ENCODE measurements at places on chromosomes 1 and 21.

DNA sequence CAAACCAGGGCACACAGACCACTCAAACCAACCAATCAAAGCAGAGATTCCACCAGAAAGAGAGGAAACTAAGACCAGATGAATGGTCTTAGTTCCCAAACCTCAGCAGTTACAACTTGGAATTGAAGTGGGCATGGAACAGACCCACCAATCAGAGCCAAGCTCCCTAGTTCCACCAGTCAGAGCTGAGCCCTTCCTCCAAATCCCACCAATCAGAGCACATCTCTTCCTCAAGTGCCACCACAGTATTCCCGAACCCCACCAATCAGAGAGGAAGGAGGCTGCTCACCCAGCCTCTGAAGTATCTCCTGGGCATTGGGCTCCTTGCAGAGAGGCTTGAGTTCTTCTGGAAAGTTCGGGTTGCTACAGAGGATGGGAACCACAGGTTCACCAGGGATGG, 1.4 kb downstream of the GUCA2A start:
- no peak for DNase-seq

- DNase-seq: no peak
Measured at GRCh38 chr1:106536741-106537140, 519.7 kb upstream of the PRMT6 start.

DNA sequence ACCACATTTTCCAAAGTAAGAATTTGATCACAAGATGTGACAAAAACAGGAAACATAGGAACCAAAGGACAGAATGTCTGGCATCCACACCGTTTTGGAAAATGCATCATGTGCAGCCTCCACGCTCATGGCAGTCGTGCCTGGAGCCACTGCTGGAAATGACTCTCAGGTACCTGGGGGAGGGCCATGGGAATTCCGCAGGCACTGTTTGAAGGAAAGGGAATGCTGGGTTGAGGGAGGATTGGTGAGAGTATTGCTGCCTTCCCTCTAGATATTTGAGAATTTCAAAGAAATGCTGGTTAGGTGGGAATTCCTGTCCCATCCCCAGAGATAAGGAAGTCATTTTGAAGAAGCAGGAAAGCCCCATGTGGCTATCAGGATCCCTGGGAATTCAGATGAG, 10.8 kb downstream of the SLAMF1 start:
- DNase-seq: no peak

DNA sequence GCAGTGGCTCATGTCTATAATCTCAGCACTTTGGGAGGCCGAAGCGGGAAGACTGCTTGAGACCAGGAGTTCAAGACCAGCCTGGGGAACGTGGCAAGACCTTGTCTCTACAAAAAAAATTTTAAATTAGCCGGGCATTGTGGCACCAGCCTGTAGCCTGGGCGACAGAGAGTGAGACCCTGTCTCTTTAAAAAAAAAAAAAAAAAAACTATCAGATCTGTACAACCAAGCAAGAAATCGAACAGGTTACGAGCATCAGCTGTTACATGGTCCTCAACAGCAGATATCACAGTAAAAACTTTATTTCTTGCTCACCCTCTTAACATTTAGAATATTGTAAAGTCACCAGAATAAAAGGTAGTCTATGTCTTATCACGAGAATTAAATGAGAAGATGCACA, 1.5 kb downstream of the NUP133 start:
- DNase-seq: no peak

DNA sequence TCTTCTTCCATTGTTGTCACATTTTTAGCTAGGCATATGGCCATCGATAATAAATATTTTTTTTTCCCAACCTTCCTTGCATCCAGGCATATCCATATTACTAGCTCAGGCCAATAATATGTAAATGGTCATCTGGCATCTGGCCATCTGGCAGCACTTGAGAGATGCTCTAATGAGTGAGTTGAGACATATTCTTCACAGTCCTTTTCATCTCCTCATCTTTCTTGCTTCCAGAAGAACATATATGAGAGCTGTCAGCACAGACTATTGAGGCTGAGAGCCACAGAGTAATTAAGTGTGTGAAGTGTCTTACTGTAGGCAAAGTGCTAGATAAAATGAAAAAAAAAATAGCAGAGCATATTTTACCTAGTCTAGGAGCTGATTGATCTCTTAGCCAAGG, 628.4 kb upstream of the TMPRSS15 start:
- no peak for DNase-seq

GRCh38 chr1:20614131-20614579, 19.1 kb upstream of the PINK1 start:
- DNase-seq: no peak

GRCh38 chr1:190147616-190148015, 330.0 kb downstream of the BRINP3 start:
- no peak for DNase-seq

GRCh38 chr1:154657556-154657955, 49.6 kb upstream of the ADAR start:
- DNase-seq: no peak

GRCh38 chr1:5727871-5728643, 264.2 kb downstream of the NPHP4 start:
- DNase-seq: no peak

- DNase-seq: no peak
Measured at GRCh38 chr1:16063921-16064320, 9.5 kb downstream of the FAM131C start.

GRCh38 chr21:45491056-45491455, 51.2 kb downstream of the SLC19A1 start:
- no peak for DNase-seq

DNA sequence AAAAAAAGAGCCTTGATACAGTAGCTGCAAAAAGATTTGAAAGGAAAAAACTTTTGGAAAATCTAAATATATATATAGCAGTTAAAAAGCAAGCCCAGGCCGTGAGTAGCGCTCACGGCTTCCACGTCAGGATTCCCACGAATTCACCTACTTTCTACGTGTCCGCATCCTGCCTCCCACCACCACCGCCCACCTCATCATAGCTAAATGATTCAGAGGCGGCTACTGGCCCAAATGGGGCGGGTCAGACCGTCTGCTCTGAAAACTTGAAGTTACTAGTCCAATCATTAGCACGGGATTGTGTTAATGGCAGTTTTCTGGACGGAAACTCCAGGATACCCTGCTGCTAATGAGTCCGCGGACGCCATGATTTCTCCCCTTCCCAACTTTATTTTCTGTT, 1.3 kb upstream of the CCSAP start:
- DNase-seq: no peak

DNA sequence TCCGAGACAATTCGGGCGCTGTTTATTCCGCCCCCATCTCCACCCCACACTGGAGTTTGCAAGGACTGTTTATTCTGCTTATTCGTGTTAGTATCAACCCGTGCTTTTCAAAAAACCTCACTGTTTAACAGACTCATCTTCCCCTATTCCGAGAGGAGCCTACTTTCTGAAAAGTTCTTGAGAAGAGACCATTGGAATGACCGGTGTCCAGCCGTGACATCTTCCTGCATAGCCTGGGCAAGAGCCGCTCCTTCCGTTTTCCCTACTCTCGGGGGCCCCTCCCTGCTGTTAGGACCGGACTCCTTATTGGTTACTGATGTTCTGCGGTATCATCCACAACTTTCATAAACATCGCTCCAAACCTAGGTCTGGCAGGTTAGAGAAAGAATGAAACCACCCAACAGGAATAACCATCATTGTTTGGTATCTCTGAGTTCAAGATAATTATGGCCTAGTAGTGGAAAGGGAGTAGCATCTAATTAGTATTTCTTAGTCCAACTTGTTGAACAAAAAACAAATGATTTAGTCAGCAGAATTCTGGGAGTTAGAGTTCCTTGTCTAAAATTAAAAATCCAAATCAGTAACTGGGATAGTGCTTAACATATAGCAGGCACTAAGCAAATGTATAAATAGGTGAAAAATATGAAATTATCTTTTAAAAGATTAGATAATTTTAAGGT, 837 bp downstream of the STXBP3 start:
- DNase-seq: peak; percentile 85

DNA sequence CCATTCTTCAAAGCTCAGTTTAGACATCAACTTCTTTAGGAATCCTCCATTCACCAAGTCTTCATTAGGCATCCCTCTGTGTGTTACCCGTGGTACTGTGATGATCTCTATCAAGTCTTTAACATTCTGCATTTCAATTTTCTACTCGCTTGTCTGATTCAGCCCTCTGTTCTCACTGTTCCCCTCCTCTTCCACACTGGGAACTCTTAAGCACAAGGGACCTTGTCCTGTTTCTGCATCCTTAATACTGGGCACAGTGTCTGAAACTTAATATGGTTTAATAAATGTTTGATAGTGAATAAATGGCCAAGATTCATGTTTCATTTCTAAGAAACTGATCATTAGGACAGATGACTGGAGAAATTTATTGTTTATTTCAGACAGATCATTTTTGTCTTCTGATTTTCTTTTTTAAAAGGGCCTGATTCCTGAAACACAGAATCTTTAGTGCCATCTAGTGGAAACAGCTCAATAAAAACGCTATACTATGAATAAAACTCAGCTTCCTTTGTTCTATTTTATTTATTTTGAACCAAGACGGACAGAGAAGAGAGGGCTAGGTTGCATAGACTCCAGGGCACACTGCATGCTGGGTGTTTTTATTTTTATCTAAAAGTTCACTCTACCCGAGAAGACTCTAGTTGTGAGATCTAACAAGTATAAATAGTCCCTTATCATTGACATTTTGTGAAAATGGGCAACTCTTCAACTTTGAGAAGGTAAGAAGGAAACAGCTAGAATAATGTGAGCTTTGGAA, 7.0 kb upstream of the TRIM45 start:
- DNase-seq: peak; percentile 38

DNA sequence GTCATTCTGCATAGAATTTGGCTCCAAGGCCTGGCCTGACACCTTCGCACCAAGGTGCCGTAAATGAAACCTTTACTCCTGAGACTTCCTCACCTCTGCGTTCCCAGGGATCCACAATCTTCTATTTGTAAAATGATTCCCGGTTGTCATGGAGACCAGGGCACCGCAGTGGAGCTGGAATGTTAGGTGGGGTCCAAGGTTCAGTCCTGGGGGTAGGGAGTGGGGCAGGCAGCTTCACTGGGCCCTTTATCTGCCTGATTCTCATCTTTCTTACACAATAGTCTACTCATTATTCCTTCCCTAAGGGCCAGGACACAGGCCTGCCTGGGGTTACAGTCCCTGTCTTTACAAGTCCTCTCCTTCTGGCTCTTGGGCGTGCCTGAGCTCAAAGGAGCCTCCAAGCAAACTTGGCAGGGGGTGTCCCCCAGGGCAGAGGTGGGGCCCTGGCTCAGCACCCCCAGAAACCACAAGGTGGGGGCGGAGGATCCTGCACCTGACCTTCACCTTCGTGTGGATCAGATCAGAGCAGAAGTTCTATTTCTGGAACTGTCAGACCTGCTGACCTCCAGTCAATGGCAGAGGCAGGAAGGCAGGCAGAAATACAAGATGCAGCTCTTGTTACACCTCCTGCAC, 51.1 kb downstream of the RIPK4 start:
- DNase-seq: no peak

DNA sequence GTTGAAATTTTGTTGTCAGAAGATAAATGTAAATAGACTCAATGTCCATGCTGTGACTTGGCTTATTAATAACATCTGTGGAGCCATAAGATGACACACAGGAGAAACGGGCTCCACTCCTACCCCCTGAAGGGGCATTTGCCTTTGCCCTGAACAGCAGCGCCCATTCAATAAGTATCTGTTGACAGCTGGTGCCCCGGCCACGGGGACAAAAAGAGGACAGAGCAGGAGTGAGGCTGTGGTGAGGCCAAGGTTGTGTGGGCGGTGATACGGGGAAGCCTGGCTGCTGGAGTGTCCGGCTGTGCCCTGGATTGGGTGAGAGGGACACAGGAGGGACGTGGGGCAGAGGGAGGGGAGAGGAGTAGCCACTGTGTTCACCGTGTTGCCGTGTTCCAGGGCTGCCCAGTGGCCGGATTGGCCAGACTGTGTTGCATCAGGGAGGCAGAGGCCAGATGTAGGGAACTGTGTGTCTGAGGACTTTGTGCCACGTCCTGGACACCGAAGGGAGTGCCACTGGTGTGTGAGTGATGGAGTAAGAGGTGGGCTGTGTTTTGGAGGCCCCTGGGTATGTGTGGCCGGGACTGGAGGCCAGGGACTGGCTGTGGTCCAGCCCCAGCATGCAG, 15.1 kb downstream of the PRMT2 start:
- DNase-seq: no peak

GRCh38 chr1:58874757-58875755, 91.2 kb upstream of the JUN start:
- no peak for DNase-seq

DNA sequence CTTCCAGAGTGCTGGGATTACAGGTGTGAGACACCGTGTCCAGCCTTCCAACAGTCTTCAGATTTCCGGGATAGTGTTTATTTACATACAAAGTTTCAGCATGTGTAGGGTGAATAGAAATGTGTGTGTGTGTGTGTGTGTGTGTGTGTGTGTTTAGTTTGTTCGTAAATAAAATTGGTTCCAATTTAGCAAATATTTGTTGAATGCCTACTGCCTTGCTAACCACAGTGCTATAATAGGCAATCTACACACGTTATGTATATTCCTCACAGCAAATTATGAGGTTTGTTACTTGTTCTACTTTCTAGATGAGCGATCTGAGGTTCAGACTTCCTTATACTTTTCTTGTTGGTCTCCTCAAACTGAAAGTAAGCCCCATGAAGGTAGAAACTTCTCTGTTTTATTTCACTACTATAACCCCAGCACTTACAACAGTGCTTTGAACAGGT, 32.8 kb upstream of the EPS15 start:
- DNase-seq: no peak

DNA sequence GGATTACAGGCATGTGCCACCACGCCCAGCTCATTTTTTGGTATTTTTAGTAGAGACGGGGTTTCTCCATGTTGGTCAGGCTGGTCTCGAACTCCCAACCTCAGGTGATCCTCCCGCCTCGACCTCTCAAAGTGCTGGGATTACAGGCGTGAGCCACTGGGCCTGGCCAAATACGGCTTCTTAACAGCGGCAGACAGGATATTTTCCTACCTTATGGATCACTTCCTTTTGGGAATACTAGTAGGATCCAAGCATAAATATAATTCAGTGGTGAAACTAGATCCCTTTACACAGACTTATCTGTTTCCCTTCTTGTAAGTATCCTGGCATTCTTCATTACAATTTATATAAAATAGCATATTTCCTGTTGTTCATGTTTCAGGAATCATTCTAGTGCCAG, 40.9 kb downstream of the WNT4 start:
- DNase-seq: no peak

- DNase-seq: no peak
Measured at GRCh38 chr1:44044071-44044801, 13.0 kb upstream of the SLC6A9 start.

GRCh38 chr1:18719786-18720451, 89.3 kb downstream of the PAX7 start:
- no peak for DNase-seq

DNA sequence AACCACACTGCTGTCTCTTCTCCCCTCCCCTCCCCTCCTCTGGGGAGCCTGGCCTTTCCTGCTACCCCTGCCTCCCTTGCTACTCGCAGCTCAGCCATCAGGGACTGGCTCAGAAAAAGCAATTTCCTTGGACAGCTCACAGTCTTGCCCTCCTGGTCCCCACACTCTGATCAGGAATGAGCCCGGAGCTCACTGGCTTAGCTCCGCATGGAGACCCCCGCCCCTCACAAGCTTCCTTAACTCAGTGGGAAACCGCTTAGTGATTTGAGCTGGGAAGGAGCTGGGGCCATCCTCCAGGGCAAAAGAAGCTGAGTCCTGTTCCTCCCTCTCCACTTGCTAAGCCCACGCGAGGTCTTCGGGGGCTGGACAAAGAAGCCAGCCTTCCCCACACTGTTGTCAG, 70.3 kb upstream of the ACTL8 start:
- no peak for DNase-seq

Measured in ACHN (cell line).